ENCODE measurements at places on chromosomes 12 and 14.

- DNase-seq = no peak
Observed at GRCh38 chr12:10310926-10311720, 3.5 kb downstream of the KLRD1 start.

DNA sequence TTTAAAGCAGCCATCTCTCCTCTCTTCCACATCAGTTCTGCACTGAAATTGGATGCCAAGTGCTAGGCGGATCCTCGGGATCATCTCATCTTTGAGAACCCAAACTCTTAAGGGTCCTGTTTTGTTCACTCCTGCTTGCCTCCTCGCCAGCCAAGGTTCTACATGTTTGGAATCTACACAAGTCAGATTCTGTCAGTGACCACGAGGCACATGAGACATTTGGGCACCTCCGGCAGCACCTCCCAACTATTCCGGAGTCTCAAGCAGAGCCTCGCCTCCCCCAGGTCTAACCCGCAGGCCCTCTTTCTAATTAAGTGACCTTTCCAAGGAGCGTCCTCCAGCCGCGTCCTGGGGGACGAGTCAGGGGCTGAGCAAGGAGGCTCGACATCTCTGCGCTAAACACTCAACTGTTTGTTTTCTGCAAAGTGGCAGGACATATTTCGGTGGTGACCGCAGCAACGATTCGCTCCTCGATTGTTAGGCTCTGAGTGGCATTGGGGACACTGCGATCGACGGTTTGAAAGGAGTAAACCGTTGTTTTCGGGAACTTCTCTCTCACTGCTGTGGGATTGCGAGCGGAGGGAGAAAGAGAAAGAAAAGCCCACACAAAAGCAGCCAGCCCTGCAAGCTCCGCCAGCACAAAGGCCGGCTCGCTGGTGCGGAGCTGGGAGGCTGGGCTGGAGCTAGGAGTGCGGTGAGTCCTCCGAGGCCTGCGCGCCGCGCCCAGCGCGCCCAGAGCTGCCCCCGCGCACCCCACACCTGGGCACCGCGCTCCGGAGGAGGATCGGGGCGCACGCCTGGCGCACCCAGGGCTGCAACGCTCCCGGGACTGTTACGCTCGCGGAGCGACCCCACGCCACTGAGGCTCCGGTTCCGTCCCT is 640 bp downstream of the ARMH4 start:
- no peak for DNase-seq

DNA sequence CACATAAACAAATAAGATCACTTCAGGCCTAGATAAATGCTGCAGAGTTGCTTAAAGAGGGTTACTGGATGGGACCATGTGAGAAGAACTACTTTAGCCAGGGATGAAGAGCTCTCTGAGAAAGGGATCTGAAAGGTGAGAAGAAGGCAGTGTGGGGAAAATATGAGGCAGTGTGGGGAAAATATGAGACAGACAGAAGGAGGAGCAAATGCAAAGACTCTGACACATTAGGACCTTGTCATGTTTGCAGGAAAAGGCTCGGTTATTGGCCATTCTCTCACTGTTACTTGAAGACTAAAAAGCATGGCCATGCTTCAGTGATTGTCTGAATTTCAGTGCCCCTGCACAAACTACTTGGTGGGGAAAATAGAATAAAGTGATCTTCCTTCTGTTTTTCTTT is 22.7 kb upstream of the TRIM9 start:
- DNase-seq = no peak

- DNase-seq = no peak
Observed at GRCh38 chr12:82961835-82962234, 275.1 kb downstream of the TMTC2 start.

- DNase-seq = peak; percentile 16
Observed at GRCh38 chr14:94581127-94581999, at the start of gene SERPINA5. Gene SERPINA5 (plus strand): TSS chr14:94581426. CDS start chr14:94587363, 5,937 bp downstream.

DNA sequence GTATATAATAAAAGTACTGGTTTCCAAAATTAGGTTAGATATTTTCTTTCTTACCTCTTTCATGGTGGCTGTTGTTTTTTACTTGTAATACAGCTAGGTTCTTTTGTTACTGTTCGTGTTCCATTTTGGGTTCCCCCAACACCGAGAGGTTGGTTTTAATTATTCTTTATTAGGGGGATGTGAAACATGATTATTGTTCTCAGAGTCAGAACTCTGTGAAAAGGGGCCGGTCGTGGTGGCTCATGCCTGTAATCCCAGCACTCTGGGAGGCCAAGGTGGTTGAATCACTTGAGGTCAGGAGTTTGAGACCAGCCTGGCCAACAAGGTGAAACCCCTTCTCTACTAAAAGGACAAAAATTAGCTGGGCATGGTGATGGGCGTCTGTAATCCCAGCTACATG is 108.1 kb downstream of the BICD1 start:
- no peak for DNase-seq

DNA sequence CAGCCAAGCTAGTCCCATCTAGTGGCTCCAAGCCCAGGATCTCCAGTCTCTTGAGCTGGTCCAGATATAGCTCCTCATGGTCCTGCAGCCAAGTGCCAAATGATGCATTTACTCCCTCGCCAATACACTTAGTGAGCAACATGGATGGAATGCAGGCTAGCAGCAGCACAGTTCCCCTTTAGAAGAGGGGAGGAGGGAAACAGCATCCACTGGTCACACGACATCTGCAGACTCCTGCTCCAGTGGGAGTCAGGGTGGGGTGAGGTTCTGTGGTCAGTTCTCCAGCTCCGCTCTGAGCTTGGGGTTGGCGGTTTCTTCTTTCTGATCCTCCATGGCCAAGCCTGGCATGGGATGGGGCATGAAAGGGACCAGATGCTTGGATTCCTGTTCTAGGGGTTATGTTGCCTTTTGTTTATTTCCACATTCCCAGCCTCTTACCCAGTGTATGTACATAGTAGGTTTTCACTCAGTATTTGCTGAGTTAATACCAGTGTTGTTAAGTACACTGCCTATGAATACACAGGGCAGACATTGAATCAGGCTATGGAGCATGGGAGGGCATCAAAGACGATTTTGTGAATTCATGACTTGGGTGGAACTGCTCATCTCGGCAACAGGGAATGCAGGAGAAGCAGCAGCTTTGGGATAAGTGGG is 57.3 kb downstream of the GALNT16 start:
- DNase-seq = peak; percentile 24

GRCh38 chr12:91579516-91580263 is 397.1 kb upstream of the DCN start:
- no peak for DNase-seq

DNA sequence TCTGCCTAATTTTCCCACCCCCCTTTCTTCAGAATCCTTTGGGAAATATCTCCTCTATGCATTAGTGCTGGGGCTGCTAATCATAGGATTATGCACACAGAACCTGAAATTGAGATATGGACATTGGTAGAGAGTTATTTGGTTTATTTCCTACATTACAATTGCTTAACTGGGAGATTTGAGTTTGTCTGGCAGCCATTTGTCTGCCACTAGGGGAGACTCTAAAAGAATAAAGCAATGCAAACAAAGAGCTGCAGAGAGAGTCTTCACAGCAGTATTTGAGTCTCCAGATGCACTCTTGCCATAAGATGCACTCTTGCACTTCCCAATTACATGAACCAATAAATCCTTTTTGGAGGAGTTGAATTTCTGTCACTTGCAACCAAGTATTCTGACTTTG is 12.0 kb upstream of the PCNX4 start:
- DNase-seq = no peak

- no peak for DNase-seq
Observed at GRCh38 chr12:93824514-93825500, 147.6 kb downstream of the CRADD start.

Data from RCC 7860 (cell line).